MV-4-11 (cell line): ENCODE measurements at places on chromosomes 4 and X.

- peak; percentile 87 for DNase-seq
Observed at GRCh38 chrX:16914058-16914457, 32.4 kb upstream of the REPS2 start.

- DNase-seq = no peak
Observed at GRCh38 chrX:71547339-71547738, 14.4 kb downstream of the OGT start.

DNA sequence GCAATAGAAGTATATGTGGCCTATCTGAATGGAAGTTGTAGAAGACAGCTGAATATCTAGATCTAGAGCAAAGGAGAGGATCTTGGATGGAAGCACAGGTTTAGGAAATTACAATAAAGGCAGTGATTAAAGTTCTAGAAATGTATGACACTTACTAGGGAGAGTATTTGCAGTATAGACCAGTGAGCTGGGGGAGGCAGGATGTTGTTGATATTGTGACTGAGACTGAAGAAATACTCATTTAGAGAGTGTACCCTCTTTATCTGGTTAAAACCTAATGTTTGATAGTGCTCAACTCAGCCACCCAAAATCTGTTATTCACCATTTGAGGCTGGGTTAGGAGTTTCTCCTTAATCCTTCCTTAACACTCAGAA, 439.5 kb downstream of the GRXCR1 start:
- no peak for DNase-seq

GRCh38 chrX:96126182-96126581, 558.5 kb upstream of the DIAPH2 start:
- no peak for DNase-seq

DNA sequence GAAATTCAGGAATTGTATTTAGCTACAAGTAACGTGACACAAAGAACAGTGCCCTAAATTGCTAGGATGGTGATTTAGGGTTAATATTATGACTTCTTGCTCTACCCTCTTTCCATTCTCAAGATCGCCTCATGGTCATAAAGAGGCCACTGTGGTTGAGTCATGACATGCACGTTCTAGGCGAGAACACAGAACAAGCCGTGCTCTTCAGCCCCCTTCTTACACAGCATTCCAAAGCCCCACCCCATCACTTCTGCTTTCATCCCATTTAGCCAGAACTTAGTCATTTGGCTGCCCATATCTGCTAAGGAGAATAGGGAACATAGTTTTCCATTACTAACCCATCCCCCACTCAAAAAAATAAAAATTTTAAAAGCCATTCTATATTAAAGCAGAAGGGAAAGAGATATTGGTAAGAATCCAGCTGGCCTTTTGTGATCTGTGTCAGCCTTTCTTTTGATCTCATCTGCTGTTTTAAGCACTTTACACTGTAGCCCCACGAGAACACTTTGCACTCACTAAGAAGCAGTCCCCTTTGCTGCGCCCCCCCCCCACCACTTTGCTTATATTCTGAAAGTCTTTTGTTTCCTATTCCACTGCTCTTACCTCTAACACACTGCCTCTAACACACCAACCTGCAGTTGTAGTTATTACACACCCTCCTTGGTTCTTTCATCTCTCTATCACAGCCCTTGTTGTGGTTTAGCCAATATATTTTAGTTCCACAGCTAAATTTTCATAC, 28.4 kb downstream of the NPNT start:
- DNase-seq = no peak

DNA sequence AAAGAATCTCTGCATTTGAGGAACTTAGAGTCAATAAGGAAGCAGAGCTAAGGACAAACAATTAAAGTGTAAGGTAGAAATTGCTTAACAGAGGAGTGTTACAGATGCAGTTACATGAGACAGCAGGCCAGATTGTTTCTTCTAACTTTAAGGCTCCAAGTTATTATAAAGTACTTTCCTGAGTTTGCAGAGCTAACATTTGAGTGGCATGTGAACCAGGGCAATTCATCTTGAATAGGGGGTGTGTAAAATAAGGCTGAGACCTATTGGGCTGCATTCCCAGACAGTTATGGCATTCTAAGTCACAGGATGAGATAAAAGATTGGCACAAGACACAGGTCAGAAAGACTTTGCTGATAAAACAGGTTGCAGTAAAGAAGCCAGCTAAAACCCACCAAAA, 7.6 kb upstream of the LNX1 start:
- no peak for DNase-seq

DNA sequence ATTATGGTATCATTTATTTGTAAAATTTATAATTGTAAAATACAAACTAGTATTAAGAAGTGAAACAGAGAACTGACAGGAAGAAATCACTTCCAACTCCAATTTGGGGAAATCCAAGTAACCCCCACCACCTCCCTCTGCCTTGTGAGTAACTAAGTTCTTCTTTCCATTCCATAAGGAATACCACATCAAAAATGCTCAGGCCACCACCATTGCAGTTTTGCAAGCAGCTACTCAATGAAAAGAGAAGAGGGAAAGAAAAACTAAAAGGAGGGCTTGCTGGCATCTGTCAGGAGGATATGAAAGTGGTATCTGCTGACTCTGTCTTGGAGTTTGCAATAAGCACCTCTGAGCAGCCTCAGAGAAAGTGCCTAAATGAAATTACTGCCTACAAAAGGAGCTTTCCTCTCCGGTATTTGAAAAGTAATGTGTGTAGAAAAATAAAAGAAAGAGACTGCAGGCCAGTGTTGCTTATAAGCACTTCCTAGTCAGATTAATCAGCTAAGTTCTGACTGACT, 228.7 kb downstream of the OPHN1 start:
- peak; percentile 49 for DNase-seq

- DNase-seq = no peak
Observed at GRCh38 chr4:66169341-66169740, 499.1 kb upstream of the EPHA5 start.

- DNase-seq = peak; percentile 26
Observed at GRCh38 chr4:70930530-70931256, 28.5 kb downstream of the MOB1B start.

GRCh38 chrX:108447303-108447702, 7.7 kb downstream of the COL4A5 start:
- DNase-seq = no peak

GRCh38 chr4:124044867-124045266, 648.3 kb downstream of the SPRY1 start:
- no peak for DNase-seq

DNA sequence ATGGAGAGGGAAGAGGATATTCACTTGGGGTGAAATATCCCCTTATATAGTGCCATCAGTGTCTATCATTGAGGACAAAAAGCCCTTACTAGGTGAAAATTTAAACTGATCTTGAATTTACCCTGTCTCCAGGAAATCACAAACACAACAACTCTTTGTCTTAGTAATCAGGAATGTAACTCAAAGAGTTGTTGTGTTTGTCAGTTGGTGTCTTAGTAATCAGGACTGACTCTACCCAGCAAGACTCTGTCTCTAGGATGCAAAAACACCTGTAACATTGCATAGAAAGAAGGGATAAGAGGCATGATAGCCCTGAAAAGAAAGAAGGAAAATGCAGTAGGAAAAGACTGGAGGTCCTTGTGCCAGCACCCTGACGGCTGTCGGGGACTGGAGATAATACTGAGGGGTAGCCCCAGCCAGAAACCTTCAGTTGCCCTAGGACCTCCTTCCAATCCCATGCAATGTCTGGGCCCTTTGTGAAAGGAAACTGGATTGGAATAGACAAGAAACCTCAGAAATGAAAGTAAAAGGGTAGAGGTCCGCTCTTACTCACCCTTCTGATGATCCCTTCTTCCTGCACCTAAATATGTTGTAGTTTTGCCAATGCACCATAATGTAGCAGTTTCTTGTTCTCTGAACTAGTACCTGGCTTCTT, 45.3 kb downstream of the HMGB2 start:
- DNase-seq = no peak

- no peak for DNase-seq
Observed at GRCh38 chr4:48692044-48692443, 88.0 kb downstream of the FRYL start.

DNA sequence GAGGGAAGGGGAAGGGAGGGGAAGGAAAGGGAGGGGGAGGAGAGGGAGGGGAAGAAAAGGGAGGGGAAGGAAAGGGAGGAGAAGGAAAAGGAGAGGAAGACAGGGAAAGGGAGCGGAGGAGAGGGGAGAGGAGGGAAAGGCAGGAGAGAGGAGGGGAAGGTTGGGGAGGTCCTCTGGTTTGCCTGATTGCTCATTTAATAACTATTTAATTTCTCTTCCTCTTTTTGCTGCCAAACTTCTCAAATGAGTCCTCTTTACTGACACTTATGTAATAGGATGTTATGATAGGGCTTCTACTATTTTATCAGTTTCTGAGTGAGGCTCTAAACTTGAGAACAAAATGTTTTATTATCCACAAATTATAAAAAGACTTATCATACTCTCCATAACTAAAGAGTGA, 35.4 kb upstream of the PPA2 start:
- peak; percentile 69 for DNase-seq

GRCh38 chrX:99761731-99762130, 648.3 kb downstream of the PCDH19 start:
- DNase-seq = no peak

DNA sequence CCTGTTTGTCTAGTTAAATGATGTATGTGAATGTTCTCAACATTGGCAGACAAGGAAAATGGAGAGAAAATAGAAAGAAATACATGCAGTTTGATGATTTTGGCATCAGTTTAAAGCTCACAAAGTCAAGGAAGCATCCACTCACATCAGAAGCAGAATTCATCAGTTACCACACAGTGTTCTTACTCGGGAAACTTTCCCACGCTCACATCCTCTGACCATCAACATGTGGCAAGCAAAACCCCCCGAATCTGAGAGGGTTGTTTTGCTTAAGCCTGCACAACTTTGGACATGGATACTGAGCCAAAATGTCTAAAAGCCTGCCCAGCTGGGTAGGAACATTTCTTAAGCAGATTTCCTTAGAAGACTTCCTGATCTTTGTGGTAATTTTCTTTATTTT, 407.6 kb downstream of the ANKRD50 start:
- no peak for DNase-seq

- DNase-seq = no peak
Observed at GRCh38 chrX:154441564-154441963, 2.4 kb upstream of the FAM50A start.

DNA sequence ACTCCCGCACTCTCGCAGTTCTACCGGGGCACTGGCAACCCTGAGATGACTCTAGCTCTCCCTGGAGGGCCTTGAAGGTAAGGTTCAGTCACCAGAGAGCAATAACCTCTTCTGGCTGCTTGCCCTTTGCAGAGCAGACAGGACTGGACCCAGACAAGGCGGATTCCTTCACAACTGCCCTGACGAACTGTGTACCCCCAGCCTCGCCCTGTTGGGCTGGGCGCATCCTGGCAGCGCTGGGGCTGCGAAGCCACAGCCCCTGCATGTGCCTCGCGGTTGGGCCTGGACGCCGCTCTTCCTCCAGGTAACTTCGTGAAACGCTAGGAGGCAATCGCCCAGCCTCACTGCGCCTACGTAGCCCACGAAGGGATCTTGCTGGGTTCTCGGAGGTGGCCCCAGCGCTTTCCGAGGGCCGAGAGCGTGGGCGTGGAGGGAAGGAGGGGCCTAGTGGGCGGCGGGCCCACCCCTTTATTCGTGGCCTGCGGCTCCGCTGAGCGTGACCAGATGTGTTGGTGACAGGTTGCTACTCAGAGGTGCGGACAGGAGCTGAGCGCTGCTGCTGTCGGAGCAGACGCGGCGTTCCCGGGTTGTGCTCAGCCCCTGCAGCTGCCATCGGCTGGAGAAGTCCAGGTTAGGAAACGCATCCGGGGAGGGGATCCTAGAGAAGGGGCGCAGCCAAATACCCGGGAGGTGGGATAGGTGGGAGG, 1.9 kb upstream of the MAMLD1 start:
- DNase-seq = no peak
